ENCODE measurements at places on chromosomes 5 and 9. TPM values are rescaled to one million over a fixed set of nuclear protein-coding genes. Genes with fewer than 3 reads are reported as not detected.

VCAN gene
- 0.72 TPM for total RNA-seq

PFN3 gene
- total RNA-seq, result not detected

DAB2IP gene
- total RNA-seq, result 18.4 TPM

STPG3 gene
- 0.26 TPM for total RNA-seq

DNA sequence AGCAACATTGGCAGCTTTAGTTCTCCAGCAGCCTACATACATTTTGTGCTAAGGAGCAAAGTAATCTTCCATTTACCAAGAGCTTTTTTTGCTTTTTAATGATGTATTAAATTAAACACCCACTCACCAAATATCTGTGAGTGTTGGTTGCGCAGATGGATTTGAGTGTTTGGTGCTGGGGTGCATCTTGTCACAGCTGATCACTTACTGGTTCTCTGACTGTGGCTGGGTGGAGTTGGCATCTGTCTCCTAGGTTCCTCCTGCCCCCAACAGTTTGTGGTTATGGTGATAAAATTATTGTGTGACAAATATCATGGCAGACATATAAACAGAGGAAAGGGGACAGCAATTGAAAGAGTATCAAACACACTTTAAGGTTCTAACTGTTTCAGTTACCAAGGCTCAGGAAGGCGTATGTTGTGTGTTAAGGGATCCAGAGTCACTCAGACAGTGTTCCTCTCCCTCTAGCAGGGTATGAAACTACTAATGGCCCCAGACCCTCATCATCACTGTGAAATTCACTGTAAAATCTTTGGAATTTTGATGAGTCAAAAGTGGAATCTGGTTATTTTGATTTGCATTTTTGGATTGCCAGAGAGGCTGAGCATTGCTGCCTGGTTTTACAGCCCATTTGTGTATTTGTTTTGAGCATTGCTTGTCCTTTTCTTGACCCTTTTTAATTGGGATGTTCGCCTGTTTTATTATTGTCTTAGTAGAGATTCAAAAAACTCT lies 81.7 kb downstream of the PDE8B start:
- no peak overlapping the region for H3K27ac ChIP-seq
- H3K4me1 ChIP-seq, result no peaks in the 10 kb centered on the region
- peaks cover 14% of the 10 kb centered on the region for H3K27me3 ChIP-seq
- no peak overlapping the region for H3K4me3 ChIP-seq

DNA sequence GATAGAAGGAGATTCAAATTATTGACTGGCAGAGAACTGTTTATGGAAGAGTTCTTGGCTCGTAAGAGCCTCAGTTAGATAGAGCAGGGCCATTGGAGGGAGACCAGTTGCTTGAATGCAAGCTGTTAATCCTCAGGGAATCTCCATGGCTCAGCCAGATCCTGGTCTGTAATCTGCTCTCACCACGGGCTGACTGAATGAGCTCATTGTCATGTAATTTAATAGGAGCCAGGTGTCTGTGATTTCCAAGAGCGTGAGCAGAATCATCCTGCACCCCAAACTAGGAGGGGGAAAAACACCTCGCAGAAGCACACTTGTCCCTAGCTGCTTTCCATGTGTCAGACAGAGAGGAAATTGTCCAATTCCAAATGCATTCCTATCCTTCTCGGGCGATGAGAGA lies 19.1 kb upstream of the KCNMB1 start:
- H3K36me3 ChIP-seq, result no peaks in the 10 kb centered on the region
- H3K4me1 ChIP-seq, result no peaks in the 10 kb centered on the region
- H3K4me3 ChIP-seq, result no peak overlapping the region
- H3K27ac ChIP-seq, result no peak overlapping the region

DNA sequence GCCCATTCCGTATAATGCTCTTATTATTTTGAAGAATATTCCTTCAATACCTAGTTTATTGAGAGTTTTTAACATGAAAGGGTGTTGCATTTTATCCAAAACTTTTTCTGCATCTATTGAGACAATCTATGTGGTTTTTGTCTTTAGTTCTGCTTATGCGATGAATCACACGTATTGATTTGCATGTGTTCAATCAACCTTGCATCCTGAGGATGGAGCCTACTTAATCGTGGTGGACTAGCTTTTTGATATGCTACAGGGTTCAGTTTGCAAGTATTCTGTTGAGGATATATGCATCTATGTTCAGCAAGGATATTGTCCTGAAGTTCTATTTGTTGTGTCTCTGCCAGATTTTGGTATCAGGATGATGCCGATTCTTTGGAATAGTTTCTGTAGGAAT lies 1070.3 kb upstream of the CDH18 start:
- H3K4me3 ChIP-seq, result no peak overlapping the region
- no peak for DNase-seq
- H3K4me1 ChIP-seq, result no peaks in the 10 kb centered on the region
- no peaks in the 10 kb centered on the region for H3K27me3 ChIP-seq
- no peak overlapping the region for H3K27ac ChIP-seq

Data from Panc1 (cell line).